Renal cortical epithelial cell (primary cell): ENCODE measurements at places on chromosomes 4 and X.
A peak's percentile ranks its signal among the peaks of the same experiment; 100 is the strongest.

GRCh38 chr4:25092139-25092538, 61.4 kb upstream of the LGI2 start:
- no peak for DNase-seq

DNA sequence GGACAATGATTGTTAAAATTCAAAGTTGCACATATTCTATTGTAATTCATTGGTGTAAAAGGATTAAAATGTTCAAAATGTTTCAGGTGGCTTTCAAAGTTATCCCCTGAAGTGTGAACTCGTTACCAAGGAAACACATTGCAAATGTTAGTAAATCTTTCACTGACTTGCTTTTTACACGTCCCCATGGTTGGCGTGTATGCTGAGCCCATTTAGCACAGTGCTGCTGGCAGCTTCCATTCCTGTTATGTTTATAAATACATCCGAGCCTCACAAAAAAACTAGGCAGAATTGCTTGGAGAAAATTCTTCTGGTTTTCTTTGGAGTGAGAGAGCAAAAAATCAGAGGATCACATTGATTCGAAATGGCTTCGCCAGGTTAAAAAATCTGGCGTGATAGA, 105.9 kb upstream of the HPGD start:
- no peak for DNase-seq

DNA sequence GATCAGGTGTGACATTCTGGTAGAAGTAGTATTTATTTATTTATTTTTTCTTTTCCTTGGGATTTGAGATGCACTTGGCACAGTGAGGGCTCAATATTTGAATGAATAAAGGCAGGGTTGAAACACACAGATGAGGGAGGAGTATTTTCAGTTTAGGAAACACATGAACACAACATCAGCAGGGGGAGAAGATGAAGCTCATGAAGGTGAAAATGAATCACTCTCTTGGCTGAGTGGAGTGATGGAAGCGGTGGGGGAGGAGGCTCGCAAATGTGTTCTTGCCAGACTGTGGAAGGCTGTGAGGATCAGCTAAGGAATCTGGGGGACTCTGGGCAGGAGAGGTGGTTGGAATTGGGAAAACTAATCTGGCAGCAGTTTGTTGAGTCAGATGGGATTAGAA, 55.3 kb downstream of the ARHGAP10 start:
- peak; percentile 36 for DNase-seq

GRCh38 chrX:72230290-72230689, 8.5 kb downstream of the ERCC6L start:
- no peak for DNase-seq

DNA sequence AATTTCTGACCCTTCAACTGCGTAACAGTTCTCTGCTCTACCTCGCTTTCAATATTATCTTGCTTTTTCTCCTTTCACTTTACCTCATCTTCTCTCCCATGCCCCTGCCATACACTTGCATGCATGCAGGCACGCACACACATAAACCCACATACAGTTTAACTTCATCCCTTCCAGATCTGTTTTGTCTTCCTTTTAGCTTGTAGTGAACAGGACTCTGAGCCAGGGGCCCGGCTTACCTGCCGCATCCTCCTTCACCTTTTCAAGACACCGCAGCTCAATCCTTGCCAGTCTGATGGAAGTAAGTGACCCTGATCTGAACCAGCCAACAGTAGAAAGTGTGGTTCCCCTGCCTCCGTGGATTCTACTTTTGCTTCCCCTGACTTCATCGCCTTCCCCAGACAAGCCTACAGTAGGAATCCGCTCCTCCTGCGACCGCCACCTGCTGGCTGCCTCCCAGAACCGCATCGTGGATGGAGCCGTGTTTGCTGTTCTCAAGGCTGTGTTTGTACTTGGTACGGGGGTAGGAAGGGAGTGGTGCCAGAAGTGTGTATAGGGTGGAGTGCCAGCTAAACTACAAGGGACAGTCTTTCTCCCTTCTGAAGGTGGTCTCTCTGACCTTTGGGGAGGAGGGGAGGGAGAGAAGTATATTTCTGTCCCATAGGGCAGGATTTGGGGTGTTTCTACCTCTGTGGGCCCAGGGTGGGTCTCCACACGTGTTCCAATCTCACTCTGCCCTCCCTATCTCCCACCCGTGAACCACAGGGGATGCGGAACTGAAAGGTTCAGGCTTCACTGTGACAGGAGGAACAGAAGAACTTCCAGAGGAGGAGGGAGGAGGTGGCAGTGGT, 10.7 kb downstream of the MED12 start:
- no peak for DNase-seq

DNA sequence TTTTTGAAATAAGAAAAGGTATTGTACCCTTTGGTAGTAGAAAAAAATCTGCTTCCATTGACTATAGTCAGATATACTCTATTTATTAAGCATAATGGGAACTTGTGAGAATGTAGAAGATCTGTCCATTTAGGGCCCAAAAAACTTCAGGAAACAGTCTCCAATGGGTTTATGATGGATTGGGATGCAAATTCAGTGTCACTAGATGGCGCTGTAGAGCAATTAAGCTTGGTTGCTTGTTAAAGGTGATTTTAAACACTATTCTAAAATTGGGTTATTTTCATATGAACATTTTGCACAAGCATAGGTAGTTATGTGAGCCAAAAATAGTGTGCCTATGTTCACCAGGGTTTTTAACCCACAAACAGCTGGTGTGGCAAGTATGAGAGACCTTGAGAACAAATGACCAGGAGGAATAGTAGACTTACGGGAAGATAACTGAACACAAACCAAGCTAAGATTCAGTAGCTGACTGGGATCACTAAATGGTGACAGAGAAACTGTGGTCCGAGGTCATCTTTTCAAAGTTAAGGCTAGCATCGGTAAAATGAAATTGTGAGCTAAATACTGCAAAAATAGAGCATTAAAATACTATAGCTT, 80.3 kb upstream of the LSM6 start:
- DNase-seq, result peak; percentile 70

- DNase-seq, result peak; percentile 43
Measured at GRCh38 chr4:82517043-82517442, 44.7 kb downstream of the TMEM150C start.

- no peak for DNase-seq
Measured at GRCh38 chr4:5420266-5420665, 288.1 kb downstream of the EVC2 start.

DNA sequence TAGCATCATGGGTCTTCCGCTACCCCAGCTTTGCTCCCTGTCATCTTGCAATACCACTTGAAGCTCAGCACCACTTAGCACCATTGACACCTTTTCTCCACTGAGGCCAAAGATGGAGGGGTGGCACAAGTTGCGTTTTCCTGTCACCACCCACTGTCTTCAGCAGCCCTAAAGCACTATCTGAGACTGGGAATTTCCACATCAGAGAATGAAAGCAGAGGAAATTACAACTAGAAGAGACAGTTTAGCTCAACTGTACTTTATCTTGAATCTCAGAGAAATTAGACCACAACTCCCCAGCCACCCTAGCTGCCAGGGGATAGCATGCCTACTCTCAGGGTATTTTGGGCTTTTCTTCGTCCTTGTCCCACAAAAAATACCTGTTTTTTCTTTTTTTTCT, 111.0 kb downstream of the DDIT4L start:
- no peak for DNase-seq

GRCh38 chr4:108035691-108036090, 46.0 kb downstream of the HADH start:
- DNase-seq, result no peak

DNA sequence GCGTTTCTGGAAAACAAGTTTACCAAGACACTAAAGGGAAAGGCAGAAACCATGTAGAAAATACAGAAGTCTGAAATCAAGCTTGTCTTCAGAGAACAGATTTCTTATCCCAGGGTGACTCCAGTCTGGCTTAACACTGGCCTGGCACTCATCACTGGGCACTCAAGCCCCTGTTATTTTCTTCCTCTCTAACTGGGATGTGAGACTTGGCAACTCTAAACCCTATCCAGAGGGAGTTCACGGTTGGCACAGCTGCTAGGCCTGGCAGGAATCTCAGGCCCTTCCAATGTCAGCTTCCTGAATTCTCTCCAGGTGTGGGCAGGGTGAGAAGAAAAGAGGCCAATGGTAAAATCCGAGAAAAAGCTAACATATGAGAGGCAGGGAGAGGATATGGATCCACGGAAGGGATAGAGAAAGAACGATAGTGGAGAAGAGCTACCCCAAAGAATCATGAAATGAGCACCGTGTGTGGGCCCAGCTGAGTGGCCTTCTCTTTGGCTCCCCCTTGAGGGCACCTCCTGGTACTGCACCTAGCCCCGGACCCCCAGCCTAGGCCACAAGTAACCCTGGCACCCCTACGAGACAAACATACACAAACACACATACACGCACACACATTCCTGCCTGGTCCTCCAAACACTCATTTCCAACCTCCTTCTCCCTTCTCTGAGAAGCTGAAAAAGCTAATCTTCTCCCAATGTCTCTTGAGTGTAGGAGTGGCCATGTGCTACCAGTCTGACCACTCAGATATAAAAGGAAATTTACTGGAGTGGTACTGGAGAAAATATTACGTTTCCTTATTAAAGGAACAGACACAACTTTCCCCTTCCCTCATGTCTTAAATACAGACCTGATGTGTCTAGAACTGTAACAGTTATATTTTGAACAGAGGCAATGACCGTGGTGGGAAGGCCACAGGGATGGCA, 16.6 kb upstream of the PTCHD1 start:
- no peak for DNase-seq

- DNase-seq, result no peak
Measured at GRCh38 chrX:107485013-107485412, 35.6 kb downstream of the FRMPD3 start.

- no peak for DNase-seq
Measured at GRCh38 chr4:162865102-162865501, 301.6 kb downstream of the NAF1 start.

DNA sequence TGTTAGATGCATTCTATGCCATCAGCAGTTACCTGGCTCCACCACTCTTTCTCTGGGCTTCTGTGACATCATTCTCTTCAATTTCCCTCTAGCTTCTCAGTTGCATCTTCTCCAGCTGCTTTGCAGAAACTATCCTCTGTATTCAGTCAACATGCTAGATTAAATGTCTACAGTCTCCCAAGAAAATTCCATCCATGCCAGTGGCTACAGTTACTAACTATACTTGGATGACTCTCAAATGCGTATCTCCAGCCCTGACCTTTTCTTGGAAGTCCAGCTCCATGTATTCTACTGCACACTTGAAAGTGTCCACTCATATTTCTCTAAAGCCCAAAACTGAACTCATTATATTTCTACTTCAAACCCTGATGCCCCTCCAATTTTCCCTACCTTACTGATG, 232.3 kb upstream of the TENM3 start:
- DNase-seq, result no peak

GRCh38 chr4:113349430-113349829, 300.0 kb downstream of the ANK2 start:
- DNase-seq, result peak; percentile 31

GRCh38 chr4:6502147-6502546, 29.7 kb upstream of the PPP2R2C start:
- no peak for DNase-seq

- DNase-seq, result peak; percentile 56
Measured at GRCh38 chr4:156898373-156899117, 73.1 kb downstream of the PDGFC start.

- peak; percentile 85 for DNase-seq
Measured at GRCh38 chrX:30414144-30414543, 105.0 kb upstream of the NR0B1 start.

GRCh38 chrX:10512741-10513140, 107.6 kb downstream of the MID1 start:
- no peak for DNase-seq

- DNase-seq, result peak; percentile 67
Measured at GRCh38 chr4:182537031-182537795, 294.0 kb downstream of the TENM3 start.

DNA sequence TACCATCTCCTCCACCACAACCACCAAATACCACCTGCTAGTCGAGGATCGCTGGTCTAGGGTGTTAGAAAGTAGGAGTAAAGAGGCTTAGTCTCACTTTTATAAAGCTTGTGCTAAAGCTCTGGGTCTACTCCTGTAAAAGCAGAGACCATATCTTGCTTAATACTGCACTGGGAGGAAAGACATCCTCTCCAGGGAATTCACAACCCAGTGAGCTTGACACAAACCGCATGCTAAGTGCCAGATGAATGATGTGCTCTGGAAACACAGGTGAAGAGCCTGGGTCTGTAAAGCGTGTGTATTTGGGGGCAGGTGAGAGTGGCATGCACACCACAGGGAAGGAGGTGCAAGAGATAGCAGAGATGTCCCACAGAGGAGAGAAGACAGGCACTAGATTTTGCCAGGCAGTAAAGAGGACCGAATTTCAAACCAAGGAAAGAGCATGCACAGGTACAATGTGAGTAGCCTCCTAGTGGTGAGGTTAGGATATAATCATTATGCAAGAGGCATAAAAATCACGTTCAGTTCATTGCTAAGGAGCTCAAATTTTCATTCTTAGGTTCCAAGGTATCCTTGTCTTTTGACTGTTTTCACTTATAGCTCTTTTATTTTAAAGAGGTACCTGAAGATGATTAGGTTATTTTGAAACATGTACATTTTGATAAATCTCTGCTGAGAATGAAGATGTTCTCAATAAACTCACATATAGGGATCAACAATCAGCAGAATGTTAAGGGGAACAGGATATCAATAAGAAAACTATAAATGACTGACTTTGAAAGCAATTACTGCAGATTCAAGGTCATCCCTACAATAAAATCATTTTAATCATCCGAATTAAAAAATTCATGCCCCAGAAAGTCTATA, 20.7 kb downstream of the TAPT1 start:
- peak; percentile 57 for DNase-seq

DNA sequence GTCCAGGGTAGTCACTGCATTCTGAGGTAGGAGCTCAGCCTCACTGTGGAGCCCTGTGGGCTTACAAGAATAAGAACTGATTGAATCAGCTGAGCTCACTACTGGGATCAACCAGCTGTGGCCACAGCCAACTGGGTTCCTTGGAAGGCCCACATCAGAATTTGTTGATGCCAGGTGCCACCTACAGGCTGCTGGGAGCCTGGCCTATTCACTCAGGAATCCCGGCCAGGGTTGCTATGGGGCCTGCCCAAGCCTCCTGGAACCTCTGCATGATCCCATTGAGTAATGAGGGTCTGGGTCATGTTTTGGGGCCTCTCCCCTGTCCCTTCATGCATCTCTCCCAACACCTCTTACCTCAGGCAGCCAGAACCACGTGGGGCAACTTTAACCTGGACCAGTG, 53.9 kb upstream of the KIAA1210 start:
- peak; percentile 47 for DNase-seq
